ENCODE measurements at places on chromosomes 2 and 18.

DNA sequence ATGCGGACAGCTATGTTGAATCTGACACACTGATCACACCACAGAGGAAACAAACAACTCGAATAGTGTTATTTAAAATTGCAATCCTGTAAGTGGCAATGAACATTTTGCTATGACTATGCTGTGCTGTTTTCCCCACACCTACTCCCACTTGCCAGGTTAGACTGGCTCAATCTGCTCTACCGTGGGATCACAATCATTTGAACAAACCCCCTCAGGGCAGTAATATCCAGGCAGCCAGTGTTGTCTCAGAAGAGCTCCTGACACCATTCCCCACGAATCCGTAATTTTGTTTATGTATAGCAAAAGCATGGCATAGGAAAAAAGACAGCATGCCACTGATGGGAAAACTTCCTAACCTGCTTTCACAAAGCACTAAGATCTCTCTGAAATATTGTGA, 284.3 kb downstream of the ERBB4 start:
- no peaks in the 10 kb centered on the region for H3K4me1 ChIP-seq
- H3K36me3 ChIP-seq, result no peaks in the 10 kb centered on the region
- H3K27me3 ChIP-seq, result no peaks in the 10 kb centered on the region
- no peak for DNase-seq

- DNase-seq, result no peak
- H3K27me3 ChIP-seq, result no peaks in the 10 kb centered on the region
- no peaks in the 10 kb centered on the region for H3K4me1 ChIP-seq
- H3K27ac ChIP-seq, result no peak overlapping the region
- peaks cover 10% of the 10 kb centered on the region for H3K36me3 ChIP-seq
- no peak overlapping the region for H3K4me3 ChIP-seq
These were observed 327.5 kb downstream of the KIAA1328 start for GRCh38 chr18:37156330-37156942.

DNA sequence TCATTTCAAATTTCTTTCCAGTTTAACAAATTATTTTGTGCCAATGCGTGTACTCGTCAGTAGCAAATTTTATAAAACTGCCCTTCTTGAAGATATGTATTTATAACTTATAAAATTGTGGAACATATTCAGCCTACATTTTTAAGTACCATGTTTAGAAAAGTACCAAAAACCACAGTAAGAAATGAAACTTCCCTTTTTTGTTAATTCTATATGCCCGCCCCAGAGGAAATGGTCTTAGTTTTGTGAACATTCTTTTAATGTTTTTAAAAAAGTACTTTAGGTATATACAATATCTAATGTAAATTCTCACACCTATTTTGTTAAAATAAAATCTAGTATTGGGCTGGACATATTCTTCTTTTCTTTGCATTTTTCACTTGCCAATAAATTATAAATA, 1.2 kb downstream of the UGT1A9 start:
- H3K36me3 ChIP-seq, result no peaks in the 10 kb centered on the region
- H3K27ac ChIP-seq, result no peak overlapping the region
- H3K27me3 ChIP-seq, result peaks cover 8% of the 10 kb centered on the region
- no peak for DNase-seq
- H3K4me1 ChIP-seq, result no peaks in the 10 kb centered on the region

DNA sequence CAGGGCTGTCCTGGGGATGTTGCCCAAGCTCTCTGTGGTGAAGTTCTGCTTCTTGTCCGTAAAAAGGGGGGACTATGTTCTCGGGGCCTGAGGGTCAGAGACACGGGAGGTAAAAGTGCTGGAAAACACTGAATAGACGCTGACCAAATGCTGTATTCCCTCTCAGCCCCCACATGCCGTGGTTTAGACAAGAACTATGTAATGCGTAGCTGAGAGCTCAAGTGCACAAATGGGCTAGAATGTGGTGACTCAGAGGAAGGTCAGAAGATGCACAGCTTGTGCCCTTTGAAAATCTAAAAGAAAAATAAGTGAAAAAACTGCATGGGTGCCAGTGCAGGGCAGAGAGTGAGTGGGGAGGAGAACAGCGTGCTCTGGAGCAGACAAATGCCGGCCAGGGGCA, 80.3 kb upstream of the MAP4K4 start:
- peaks cover 32% of the 10 kb centered on the region for H3K4me1 ChIP-seq
- H3K36me3 ChIP-seq, result no peaks in the 10 kb centered on the region
- DNase-seq, result no peak
- no peak overlapping the region for H3K4me3 ChIP-seq
- peak overlapping the region; percentile 22 for H3K27ac ChIP-seq
